ENCODE measurements at places on chromosomes 2 and 18.

GRCh38 chr2:44371445-44371844, 9.7 kb downstream of the CAMKMT start:
- no peak for DNase-seq

- DNase-seq, result no peak
Observed at GRCh38 chr2:66846887-66847286, 412.0 kb downstream of the MEIS1 start.

- DNase-seq, result no peak
Observed at GRCh38 chr18:61132031-61132430, 201.2 kb upstream of the CDH20 start.

- no peak for DNase-seq
Observed at GRCh38 chr2:171999161-171999560, 592 bp upstream of the METAP1D start.

DNA sequence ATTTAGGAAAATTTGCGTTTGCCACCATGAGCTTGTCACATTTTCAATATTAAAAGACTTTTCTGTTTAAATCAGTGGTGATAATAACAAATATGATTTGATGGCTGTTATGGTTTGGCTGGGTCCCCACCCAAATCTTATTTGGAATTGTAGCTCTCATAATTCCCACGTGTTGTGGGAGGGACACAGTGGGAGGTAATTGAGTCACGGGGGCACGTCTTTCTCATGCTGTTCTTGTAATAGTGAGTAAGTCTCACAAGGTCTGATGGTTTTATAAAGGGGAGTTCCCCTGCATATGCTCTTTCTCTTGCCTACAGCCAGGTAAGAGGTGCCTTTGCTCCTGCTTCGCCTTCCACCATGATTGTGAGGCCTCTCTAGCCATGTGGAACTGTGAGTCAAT, 83.4 kb upstream of the RGPD4 start:
- DNase-seq, result no peak

GRCh38 chr2:210421916-210422315, 54.6 kb downstream of the LANCL1 start:
- DNase-seq, result no peak

- DNase-seq, result no peak
Observed at GRCh38 chr2:96534701-96535181, 1.8 kb upstream of the ARID5A start.

All from A549 (cell line).